NCI-H526 treated with DMSO at 0.1 percent for 48 hours (cell line): ENCODE measurements at places on chromosomes 2 and 18.

DNA sequence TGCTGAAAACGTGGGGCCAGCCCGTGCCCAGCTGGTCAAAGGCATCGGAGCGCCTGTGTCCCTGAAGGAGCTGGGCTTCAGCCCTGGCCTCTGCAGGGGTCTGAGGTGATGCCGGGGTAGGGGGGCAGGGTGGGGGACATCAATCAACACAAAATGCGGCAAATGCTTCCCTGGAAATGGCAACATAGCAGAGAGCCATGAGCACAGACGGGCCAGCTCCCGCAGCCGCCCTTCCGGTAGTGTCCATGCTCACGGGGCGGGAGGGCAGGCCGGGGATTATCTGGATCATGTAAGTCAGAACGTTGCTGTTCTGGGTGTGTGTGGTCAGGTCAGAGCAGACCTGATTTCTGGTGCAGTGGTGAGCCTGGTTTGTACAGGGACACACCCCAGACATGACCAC lies 56.5 kb upstream of the TWIST2 start:
- DNase-seq = no peak

DNA sequence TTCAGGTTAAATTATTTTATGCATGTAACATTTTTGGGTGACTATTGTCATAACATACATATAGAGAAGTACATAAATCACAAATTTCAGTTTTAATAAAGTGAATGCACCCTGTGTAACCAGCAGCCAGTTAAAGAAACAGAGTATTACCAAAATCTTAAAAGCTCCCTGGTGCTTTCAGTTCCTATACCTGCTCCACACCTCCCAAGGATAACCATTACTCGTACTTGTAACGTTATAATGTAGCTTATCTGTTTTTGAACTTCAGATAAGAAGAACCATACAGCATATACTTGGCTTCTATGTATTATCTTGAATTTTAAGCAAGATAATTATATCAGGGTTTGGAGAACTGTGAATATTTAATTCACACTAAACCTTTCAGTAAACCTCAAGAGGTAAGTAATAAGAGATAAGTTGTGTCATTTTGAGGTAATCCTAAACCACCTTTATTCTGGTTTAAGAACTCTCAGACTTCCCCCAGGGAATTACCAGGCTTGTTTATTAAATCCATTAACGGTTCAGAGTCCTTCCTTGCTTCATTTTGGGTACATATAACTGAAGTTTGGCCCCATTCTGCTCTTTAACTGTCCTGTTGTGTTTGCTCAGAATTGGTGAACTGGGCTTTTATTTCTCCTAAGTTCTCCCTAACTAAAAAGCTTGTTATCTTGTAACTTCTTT lies 58.6 kb downstream of the LCLAT1 start:
- no peak for DNase-seq

DNA sequence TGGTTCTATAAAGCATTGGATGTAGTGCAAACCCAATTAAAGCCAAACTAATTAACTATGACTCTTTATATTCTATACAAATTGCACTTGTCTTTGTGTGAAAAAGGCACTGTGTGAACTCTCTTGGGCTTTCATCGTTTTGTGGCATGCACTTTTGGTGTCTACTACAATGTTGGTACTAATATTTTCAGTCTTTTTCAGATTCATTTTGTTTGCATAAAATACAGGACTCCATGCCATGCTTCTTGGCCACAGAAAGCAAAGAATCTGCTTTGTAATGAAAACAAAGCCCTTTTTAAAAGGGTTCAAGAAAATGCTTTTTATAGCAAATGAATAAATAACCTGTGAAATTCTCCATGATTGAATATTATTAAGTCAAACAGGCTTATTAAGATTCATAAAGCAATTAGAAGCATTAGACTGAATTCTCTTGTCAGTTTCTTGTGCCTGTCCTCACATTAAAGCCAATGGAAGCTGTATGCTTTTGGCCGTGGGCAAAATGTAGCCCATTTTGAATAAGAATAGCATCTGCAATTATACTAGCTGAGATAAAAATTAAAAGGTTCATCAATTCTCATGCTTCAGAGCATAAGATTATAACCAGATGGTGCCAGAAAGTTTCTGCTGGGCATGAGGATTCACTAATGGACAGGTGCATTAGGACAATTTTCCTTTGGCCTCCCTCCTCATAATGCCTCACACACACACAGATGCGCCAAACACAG lies 1665.2 kb downstream of the SUCLG1 start:
- DNase-seq = no peak

- no peak for DNase-seq
Measured at GRCh38 chr2:100395532-100396350, 21.7 kb downstream of the CHST10 start.

- DNase-seq = no peak
Measured at GRCh38 chr2:44470151-44470550, 108.4 kb downstream of the CAMKMT start.
